Thoracic aorta (tissue), 2 donors: ENCODE measurements at places on chromosomes 5 and 9.

GRCh38 chr5:92687821-92688722, 892.9 kb downstream of the NR2F1-AS1 start:
- H3K4me1 ChIP-seq: no peaks in the 10 kb centered on the region
- no peak for DNase-seq
- no peaks in the 10 kb centered on the region for H3K36me3 ChIP-seq
- H3K27me3 ChIP-seq: no peaks in the 10 kb centered on the region
- no peak overlapping the region for H3K27ac ChIP-seq

DNA sequence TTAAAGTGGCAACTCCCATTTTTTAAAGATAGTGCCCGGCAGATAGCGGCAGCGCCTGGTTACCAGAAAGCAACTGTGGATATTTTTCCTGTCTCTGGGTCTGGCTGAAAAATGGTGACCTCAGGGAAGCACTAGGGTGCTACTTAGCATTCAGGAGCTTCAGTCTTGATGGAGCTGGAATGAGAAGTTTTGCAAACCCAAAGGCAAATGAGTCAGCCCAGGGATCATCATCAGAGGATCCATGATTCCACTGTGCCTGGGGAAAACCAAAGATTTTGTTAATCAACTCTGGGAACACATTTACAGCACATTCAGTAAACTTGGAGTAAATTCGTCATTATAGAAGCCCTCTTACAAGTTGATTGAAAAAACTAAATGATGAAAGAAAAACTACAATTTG, 26.7 kb downstream of the F2R start:
- no peak for DNase-seq
- H3K4me3 ChIP-seq: no peak overlapping the region
- no peaks in the 10 kb centered on the region for H3K36me3 ChIP-seq
- no peaks in the 10 kb centered on the region for H3K4me1 ChIP-seq
- H3K27ac ChIP-seq: no peak overlapping the region

DNA sequence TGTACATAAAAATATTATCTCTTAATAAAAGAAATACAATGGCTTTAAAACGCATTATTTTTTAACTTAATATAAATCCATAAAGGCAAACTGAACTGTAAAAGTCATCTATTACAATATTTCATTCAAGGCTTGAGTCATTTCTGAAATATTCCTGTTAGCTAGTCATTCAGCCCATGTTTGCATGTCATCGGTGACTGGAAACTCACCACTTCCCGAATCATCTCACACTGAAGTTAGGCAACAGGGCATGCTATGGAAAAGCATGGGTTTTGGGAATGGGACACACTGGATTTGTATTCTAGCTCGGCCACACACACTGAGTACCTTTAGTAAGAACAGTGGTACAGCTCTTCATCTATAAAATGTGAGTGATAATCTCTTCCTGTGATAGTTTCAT, 691.1 kb upstream of the C9orf72 start:
- no peaks in the 10 kb centered on the region for H3K36me3 ChIP-seq
- no peak overlapping the region for H3K27ac ChIP-seq
- no peaks in the 10 kb centered on the region for H3K27me3 ChIP-seq
- no peak for DNase-seq

DNA sequence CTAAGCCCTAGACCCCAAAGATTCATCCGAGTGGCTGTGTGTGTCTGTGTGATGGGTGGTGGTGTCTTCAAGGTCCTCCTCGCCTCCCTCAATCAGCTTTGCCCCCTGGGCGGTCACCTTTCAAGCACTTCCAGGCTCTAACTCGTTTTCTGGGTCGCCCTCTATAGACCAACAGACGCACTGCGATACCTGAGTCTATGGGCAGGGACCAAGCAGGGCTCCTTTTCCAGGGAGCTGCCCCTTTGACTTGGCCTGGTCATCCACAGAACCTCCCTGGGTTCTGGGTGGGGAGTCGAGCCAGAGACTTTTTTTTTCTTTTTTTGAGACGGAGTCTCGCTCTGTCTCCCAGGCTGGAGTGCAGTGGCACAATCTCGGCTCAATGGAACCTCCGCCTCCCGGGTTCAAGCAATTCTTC, 1.1 kb downstream of the SLC27A4 start:
- no peaks in the 10 kb centered on the region for H3K4me1 ChIP-seq
- peak overlapping the region; percentile 82 for H3K4me3 ChIP-seq
- no peak overlapping the region for H3K27ac ChIP-seq
- DNase-seq: peak; percentile 24
- no peaks in the 10 kb centered on the region for H3K27me3 ChIP-seq

- no peak overlapping the region for H3K27ac ChIP-seq
- H3K27me3 ChIP-seq: no peaks in the 10 kb centered on the region
- DNase-seq: no peak
- H3K4me3 ChIP-seq: no peak overlapping the region
Observed at GRCh38 chr5:26343801-26344325, 694.5 kb downstream of the CDH9 start.

DNA sequence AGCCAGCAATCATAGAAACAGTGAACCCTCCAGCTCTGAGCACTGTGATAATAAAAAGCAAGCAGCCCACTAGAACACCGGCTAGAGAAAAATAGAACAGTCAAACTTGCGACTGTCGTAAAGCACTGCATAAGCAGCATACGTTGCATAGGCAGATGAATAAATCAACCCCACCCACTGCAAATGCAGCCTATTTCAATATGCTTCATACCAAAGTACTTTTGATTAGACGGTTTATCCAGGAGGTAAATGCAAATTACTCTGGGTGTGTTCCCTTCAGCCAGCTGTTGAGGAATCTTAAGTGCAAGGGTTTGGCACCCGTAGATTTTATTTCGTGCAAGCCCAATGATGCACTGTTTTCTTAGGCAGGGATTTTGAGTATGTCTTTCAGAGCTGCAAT, 32.1 kb upstream of the ANKRD18A start:
- no peak overlapping the region for H3K4me3 ChIP-seq
- H3K4me1 ChIP-seq: no peaks in the 10 kb centered on the region
- no peaks in the 10 kb centered on the region for H3K27me3 ChIP-seq
- no peak overlapping the region for H3K27ac ChIP-seq
- H3K36me3 ChIP-seq: no peaks in the 10 kb centered on the region

GRCh38 chr5:164235300-164235891, 730.0 kb downstream of the MAT2B start:
- H3K4me3 ChIP-seq: no peak overlapping the region
- H3K27me3 ChIP-seq: no peaks in the 10 kb centered on the region
- no peak overlapping the region for H3K27ac ChIP-seq
- DNase-seq: no peak
- H3K4me1 ChIP-seq: no peaks in the 10 kb centered on the region

- no peak overlapping the region for H3K4me3 ChIP-seq
- no peak for DNase-seq
- peaks cover 3% of the 10 kb centered on the region for H3K36me3 ChIP-seq
- no peaks in the 10 kb centered on the region for H3K27me3 ChIP-seq
- peaks cover 3% of the 10 kb centered on the region for H3K4me1 ChIP-seq
- no peak overlapping the region for H3K27ac ChIP-seq
Observed at GRCh38 chr9:4193391-4193790, 106.5 kb downstream of the GLIS3 start.

DNA sequence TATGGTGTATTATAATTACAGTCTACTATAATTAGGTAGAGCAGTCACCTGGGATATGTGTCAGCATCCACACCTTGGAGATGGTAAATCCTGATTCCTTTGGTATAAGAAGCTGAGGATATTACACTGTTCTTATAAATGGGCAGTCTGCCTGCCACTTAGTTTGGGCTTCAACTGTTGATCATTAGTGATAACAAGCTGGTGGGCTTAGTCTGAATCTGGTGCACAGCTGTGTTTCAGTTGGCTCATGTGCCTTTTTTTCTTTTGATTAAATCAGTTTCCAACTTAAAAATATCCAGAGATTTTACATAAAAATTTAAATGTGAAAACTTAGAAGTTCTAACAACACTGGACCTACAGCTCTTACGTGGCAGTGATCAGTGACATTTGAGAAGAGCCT, 21.2 kb downstream of the LVRN start:
- no peaks in the 10 kb centered on the region for H3K27me3 ChIP-seq
- no peak overlapping the region for H3K27ac ChIP-seq
- peaks cover 38% of the 10 kb centered on the region for H3K4me1 ChIP-seq
- H3K36me3 ChIP-seq: no peaks in the 10 kb centered on the region
- H3K4me3 ChIP-seq: no peak overlapping the region

DNA sequence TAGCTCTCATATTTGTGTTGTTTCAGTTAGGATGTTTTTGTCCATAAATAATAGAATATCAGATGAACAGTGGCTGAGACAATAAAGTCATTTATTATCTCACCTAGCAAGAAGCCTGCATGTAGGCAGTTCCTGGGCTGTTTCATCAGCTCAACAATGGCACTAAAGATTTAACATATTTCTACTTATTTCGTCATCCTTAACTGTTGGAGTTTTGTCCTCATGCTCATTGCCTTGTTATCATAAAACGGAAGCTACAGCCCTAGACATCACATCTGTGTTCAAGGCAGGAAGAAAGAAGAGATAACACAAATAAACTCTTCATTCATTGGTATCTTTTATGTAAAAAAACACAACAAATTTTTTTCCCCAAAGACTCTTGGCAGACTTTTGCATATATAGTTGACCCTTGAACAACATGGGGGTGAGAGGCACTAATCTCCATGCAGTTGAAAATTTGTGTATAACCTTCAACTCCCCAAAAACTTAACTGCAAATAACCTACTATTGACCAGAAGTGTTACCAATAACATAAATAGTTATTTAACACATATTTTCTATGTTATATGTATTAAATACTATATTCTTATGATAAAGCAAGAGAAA, 277.2 kb upstream of the ADRA1B start:
- no peak overlapping the region for H3K4me3 ChIP-seq
- no peaks in the 10 kb centered on the region for H3K36me3 ChIP-seq
- no peak for DNase-seq
- no peaks in the 10 kb centered on the region for H3K27me3 ChIP-seq

- DNase-seq: no peak
- no peaks in the 10 kb centered on the region for H3K4me1 ChIP-seq
- H3K27ac ChIP-seq: no peak overlapping the region
- H3K4me3 ChIP-seq: no peak overlapping the region
- no peaks in the 10 kb centered on the region for H3K27me3 ChIP-seq
Observed at GRCh38 chr9:20040991-20041696, 252.3 kb upstream of the SLC24A2 start.

- DNase-seq: no peak
- no peaks in the 10 kb centered on the region for H3K36me3 ChIP-seq
- H3K4me3 ChIP-seq: no peak overlapping the region
- no peaks in the 10 kb centered on the region for H3K27me3 ChIP-seq
Observed at GRCh38 chr5:1937590-1937989, 54.9 kb upstream of the IRX4 start.

DNA sequence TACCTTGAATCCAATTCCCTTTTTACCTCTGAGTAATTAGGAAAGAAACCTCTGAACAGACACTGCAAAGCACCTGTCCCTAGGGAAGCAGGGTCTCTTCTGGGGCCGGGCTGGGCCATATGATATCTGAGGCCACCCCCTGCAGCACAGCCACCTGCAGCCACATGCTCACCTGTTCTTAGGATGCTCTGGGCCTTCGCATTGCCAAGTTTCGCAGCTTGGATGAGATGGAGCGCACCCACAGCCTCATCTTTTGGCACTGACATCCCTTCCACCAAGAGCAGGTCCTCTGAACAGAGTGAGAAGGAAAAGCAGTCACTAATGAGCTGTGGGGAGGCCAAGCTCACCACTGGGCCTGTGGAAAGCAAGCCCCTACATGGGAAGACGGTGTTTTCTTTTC, 27.3 kb downstream of the CLTA start:
- no peak overlapping the region for H3K27ac ChIP-seq
- H3K4me3 ChIP-seq: no peak overlapping the region
- no peaks in the 10 kb centered on the region for H3K27me3 ChIP-seq
- H3K36me3 ChIP-seq: peaks cover 52% of the 10 kb centered on the region
- peaks cover 31% of the 10 kb centered on the region for H3K4me1 ChIP-seq
- no peak for DNase-seq

DNA sequence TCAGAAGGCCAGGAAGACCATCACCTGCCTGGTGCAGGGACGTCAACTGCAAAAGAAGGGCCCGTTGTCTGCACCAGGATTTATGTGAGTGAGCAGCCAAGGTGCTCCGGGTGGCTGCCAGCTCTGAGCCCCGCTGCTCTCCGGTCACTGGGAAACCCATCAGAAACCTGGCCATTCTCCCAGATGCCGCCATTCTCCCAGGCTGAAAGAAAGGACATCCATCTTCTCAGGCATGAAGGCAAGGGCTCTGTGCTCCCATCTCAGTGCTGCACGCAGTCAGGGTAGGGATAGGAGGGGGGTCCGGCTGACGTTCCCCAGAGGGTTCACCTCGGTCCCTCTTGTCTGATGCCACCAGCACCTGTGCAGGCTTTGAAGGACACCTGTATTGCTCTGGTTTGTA, 158.4 kb downstream of the ERCC6L2 start:
- peaks cover 30% of the 10 kb centered on the region for H3K4me1 ChIP-seq
- H3K36me3 ChIP-seq: no peaks in the 10 kb centered on the region
- H3K27ac ChIP-seq: no peak overlapping the region
- H3K27me3 ChIP-seq: no peaks in the 10 kb centered on the region
- no peak for DNase-seq
- H3K4me3 ChIP-seq: no peak overlapping the region

GRCh38 chr9:32647671-32648070, 12.2 kb upstream of the TAF1L start:
- no peak for DNase-seq
- H3K27ac ChIP-seq: no peak overlapping the region
- H3K4me1 ChIP-seq: no peaks in the 10 kb centered on the region
- H3K27me3 ChIP-seq: no peaks in the 10 kb centered on the region
- H3K4me3 ChIP-seq: no peak overlapping the region

DNA sequence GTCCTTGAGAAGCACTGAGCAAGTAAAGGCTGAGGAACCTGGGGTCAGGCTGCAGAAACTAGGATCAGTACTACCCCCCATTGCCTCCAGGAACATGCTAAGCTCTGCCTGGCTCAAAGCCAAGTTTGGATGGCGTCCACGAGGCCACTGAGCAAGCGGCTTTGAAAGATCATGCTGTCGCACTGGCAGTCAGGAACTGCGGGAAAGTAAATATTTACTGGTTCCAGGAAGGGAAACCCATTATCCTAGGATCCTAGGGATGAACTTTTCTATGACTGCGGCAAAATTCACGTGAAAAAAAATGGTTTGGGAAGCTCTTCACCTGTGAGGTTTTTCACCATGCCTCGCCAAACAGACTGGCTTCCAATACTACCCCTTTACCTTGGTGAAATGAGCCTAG, 75.3 kb upstream of the PJA2 start:
- no peaks in the 10 kb centered on the region for H3K36me3 ChIP-seq
- no peak overlapping the region for H3K27ac ChIP-seq
- H3K27me3 ChIP-seq: no peaks in the 10 kb centered on the region
- H3K4me1 ChIP-seq: peaks cover 5% of the 10 kb centered on the region
